ENCODE measurements at places on chromosomes 3 and 15.

DNA sequence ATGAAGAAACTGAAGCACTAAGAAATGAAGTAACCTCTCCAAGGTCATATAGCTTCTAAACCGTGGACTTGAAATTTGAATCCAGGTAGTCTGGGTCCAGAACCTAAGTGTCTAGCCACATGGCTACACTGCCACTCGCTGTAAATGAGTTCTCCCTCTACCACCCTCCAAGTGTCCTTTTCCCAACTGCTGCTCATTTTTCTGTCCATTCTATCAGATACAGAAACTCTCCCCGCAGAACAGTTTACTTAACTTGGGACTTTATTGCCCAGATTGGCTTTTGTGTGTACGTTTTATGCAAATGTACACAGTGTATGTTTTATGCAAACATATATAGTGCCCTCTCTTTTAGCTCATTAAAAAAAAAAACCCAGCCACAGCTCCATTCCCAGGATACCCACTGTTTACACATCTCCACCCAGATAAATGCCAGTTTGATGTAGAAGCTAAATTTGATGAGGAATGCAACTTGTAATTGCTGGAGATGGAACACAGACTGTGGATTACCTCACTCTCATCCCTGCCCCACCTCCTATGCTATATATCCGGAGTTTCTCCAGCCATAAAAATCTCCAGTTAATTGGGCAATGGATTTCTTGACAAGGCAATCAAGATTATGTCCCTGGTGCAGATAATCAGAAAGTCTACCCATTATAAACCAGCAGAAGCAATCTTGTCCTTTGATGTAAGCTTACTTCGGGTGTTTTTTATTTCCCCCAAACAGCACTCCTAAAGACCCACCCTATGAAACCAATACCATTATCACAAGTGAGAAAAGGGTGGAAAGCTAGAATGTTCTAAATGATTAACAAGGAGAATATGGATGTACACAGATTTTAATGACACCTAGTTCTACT lies 42.0 kb downstream of the THBS1 start:
- DNase-seq = no peak

- DNase-seq = no peak
Measured at GRCh38 chr15:85592148-85592547, 202.6 kb downstream of the KLHL25 start.

DNA sequence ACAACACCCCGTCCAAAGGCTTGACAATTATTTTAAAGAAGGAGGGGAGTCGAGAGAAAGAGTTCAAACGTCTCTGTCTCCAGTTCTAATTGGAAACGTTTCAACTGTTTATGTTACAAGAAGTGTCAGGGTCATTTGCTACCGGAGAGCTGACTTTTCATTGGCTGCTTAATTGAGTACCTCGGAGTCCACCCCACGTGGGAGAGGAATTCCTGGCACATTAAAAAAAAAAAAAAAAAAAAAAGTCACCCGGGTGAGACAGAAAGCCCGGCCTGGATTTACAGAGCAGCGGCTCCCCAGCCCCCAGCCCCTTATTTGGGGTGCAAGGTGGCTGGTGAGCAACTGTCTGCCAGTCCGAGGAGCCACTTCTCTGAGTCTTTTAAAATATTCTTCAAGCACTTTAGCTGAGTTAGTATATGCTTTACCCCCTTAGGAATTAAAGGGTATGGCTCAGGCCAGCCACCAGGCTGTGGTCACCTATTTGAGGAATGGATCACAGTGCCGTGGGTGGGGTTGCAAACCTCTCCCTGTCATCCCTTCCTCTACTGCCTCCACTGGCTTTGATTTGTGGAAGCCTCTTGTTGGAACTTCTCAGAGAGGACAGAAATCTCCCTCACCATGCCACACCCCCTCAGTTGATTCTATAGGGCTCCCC lies 3.9 kb upstream of the TLE3 start:
- no peak for DNase-seq

GRCh38 chr3:111721747-111722146 lies 126.6 kb upstream of the ZBED2 start:
- no peak for DNase-seq

DNA sequence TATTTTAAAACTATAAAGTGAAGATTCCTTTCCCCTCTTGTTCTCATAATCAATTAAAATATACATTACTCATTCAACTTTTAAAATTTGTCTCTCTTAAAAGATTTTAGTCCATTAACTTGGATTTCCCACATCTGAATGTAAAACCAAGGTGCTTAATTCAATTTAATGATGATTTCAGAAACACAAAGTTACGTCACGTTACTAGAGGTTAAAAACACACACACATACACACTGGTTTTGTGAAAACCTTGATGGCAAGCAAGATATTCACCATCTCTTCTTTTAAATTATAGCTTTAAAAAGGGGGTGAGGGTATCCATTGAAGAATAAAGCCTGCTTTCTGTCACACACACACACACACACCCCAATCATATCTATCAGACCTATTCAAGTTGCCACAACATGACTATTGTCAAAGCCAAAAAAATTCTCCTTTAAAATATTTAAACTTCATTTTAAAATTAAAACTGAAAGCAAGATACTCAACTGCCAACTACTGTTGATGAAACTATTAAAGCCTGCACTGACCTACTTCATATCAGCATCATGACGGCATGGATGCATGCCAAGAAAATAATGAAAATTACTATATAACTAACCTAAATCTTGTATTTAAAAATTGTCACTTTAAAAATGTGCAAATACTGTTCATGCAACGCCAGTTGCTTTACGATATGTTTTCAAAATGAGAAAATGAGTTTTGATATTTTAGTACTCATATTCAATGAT lies 2.1 kb downstream of the RFX7 start:
- peak; percentile 7 for DNase-seq

DNA sequence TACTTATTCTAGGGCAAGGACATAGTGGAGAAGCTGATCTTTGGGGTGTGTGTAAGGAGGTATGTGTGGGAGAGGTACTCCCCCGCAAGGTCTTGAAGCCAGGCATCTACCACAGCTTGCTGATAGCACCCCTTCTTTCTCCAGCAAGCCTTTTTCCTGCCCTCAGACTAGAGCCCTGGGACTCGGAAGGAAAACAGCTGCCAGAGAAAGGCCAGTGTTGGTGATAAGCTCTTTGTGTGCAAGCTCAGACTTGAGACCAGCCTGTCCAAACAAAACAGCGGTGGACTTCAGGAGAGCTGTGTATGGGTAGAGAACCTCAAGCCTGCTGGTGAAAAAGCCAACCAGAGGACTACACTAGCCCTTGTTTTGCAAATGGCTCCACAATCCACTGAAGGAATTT lies 1028.6 kb downstream of the MCTP2 start:
- DNase-seq = no peak

GRCh38 chr15:56341201-56341600 lies 24.0 kb upstream of the TEX9 start:
- no peak for DNase-seq

GRCh38 chr3:55620351-55621025 lies 133.4 kb upstream of the WNT5A start:
- no peak for DNase-seq

- peak; percentile 36 for DNase-seq
Measured at GRCh38 chr3:150495563-150496168, 50.6 kb downstream of the SERP1 start.

DNA sequence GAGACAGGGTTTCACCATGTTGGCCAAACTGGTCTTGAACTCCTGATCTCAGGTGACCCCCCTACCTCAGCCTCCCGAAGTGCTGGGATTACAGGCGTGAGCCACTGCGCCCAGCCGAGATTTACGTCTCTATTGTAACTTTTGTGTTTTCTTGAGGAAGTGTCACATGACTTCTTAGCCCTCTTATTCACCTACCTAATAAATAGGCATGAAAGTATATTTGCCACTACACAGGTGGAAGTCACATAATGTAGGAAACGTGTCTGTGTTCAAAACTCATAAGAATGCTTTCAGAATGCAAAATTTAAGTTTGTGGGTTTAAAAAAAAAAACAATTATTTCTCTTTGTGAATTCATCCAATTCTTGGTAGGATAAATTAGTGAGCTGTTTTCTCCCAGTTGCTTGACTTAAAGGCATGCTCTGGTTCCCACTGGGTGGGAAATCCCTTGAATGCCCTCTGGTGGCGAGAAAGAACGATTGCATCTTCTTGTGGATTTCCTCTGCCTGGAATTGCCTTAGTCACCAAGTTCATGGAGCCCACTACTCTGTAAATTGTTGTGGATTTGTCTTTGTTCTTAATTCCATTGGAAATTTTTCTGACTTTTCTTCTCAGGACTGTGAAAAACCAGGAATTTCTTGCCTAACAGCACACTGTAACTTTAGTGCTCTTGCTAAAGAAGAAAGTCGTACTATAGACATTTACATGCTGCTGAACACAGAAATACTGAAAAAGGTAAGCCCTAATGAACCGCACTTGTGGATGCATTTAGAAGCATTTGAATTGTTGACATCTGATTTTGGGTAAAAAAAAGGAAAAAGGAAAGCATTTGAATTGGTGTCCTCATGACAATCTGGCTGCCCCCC lies 82.2 kb upstream of the CTDSPL start:
- peak; percentile 58 for DNase-seq

DNA sequence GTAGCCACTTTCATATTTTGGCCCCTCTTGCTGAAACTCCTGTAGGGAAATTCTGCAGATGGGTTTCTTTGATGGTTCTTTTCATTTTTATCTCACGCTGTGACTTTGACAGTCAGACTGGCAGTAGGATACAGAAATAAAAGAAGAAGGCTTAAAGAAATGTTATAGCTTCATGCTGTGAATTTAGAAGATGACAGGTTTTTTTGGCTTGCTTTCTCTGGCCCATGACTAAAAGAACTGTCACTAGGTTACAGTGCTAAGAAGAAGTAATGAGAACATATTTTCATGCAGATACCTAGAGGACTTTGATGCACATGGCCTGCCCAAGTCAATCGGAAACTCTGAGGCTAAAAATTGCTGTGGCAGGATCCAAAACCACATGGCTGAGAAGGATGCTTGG lies 334.5 kb downstream of the EPHA6 start:
- DNase-seq = no peak
